ENCODE measurements at places on chromosomes 7 and 10. TPM values are rescaled to one million over a fixed set of nuclear protein-coding genes. Genes with fewer than 3 reads are reported as not detected.

- no peak for DNase-seq
Measured at GRCh38 chr7:126702242-126703016, 550.3 kb downstream of the GRM8 start.

The RARRES2 gene
- 259 TPM for total RNA-seq

The C7orf57 gene
- total RNA-seq: not detected

DNA sequence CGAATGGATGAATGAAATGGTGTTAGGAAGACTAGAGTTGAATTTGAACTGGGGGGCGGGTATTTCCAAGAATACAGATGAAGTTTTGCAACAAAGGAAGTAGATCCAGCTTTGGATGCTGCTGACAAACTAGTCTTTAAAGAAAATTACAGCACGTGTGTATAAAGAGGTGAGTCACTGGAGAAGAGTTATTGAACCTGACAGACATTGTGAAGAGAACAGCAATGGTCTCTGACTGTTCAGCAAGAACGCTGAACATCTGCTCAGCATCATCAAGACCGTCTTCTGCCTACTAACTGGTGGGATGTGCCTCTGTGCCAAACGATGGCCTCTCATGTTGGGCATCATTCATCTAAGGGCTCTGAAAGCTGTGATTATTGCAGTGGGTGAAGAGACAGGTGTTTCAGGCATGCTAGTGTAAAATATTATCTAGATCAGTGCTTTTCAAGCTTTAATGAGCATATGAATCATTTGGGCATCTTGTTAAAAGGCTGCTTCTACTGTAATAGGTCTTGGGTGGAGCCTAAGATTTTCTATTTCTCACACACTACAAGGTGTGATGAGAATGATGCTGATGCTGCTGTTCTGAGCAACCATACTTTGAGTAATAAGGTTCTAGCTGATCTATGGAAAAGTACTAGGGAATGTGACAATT, 291.3 kb downstream of the PTEN start:
- DNase-seq: no peak

DNA sequence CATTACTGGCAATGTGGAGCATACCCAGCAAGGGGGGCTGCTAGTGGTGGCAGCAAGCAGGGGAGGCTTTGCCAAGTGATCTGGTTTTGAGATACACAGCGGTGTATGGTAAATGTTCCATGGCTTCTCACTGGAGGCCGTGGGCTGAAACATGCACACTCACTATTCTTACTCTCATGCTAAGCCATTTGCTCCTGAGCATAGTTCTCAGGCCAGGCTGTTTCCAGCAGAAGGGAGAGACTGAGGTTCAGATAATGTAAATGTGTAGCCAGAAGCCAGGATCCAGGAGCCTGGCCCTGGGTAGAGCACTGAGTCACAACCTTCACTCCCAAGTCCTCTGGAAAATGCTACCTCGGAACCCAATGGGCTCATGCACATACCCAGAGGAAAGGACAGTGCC, 757.9 kb downstream of the GRID1 start:
- no peak for DNase-seq

GRCh38 chr10:125035588-125036295, 93.8 kb downstream of the ZRANB1 start:
- no peak for DNase-seq

The FKBP6 gene
- total RNA-seq: not detected

- no peak for DNase-seq
Measured at GRCh38 chr7:27157702-27158431, 1.4 kb upstream of the HOXA7 start.

The TCF7L2 gene
- total RNA-seq: 47.4 TPM

- no peak for DNase-seq
Measured at GRCh38 chr7:42671627-42672026, 240.2 kb downstream of the C7orf25 start.

The GARS1 gene
- 68.4 TPM for total RNA-seq

DNA sequence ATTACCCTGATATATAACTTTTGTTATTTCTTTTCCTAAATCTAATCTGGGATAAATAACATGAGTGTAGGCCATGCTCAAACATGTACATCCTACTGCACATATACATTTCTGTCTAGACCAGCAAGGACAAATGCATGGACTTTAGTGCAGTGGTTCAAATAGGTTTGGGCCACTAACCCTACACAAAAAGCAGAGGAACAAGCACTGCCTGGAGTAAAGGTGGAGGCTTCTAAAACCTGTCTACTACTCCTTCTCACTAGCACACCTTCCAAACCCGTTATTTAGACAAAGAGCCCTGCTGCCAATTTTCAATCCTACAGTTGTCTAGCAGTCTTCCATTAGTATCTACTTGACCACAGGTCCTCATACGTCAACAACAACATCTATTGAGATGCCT, 34.8 kb downstream of the SGCE start:
- DNase-seq: no peak

DNA sequence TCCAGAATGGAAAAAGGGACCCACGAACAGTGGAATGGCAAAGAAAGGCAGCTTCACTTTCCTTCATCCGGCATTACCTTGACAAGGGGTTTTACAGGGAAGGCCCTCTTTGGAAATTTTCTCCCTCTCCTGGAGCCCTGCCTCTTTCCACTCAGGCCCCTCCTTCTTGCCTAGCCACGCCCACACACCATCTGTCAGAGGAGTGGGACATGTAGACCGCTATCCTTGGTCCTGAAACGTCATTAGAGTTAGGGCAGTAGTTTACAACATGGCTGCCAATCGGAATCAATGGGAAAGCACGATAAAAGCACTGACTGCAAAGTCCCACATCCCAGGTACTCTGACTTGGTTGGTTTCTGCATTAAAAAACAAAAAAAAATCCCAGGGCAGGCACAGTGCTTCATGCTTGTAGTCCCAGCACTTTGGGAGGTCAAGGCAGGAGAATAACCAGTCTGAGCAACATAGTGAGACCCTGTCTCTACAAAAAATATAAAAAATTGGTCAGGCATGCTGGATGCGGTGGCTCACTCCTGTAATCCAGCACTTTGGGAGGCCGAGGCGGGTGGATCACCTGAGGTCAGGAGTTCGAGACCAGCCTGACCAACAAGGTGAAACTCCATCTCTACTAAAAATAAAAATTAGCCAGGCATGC, 96.4 kb downstream of the MARCHF5 start:
- no peak for DNase-seq

The TAF6 gene
- total RNA-seq: 34.9 TPM

- peak; percentile 63 for DNase-seq
Measured at GRCh38 chr7:159068488-159068811, 76.2 kb downstream of the VIPR2 start.

- peak; percentile 93 for DNase-seq
Measured at GRCh38 chr7:1412322-1413261, 46.7 kb downstream of the MICALL2 start.

The SAP25 gene
- total RNA-seq: 6.4 TPM

The POM121L12 gene
- total RNA-seq: not detected

The AGBL3 gene
- 3.9 TPM for total RNA-seq

DNA sequence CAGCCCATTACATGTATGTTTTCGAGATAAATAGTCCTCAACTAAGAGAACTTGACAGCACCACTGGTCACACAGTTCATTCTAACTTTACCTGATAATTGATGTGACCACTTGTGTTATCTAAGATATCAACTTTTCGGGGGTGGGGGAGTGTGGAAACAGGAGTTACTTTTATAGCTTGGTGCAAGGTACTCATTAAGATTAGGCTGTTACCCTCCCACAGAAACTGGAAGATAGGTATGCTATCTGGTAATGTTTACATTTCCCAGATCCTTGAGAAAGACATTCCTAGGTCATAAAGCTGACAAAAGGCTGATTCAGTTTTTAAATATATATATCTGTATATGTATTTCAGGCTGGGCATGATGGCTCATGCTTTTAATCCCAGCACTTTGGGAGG, 11.1 kb downstream of the ERVW-1 start:
- DNase-seq: no peak

GRCh38 chr7:151251328-151251688, 2.8 kb upstream of the SMARCD3 start:
- DNase-seq: no peak

DNA sequence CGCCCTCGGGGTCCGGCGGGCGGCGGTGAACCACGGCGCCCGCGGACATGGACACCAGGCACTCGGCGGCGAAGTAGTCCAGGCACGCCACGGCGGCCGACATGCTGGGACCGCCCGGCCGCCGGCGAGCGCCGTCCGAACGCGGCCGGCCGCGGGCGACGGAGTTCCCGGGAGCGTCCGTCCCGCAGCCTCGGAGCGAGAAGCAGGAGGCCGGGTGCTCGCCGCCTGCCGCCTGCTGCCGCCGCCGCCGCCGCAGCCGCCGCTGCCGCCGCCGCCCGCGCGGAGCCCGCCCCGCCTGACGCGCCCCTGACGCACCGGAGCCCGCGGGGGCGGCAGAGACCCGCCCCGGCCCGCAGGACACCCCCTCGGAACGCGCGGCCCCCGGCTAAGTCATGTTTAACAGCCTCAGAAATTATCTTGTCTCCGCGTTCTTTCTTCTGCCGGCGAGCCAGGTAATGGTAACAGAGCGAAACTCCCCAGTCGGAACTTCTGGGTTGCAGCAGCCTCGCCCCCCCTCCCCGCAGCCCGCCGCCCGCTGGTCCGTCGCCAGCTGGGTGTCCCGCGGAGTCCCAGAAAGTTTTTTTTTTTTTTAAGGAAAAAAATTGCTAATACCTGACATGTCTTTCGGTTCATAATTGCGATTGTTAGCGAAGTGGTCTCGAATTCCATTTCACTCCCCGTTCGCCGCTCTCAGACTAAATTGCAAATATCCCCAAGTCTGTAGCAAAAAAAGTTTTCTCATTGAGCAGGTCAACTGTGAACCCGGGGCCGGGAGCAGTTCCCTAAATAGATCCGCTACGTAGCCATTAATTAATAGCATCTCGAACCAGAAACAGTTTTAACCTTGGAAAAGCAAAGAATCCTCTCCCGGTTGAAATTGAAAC, at the start of gene KLF14:
KLF14 (minus strand) TSS at position 277 of the 884 bp plus-strand sequence; CDS start at position 103, 174 bp downstream.
- DNase-seq: peak; percentile 64

DNA sequence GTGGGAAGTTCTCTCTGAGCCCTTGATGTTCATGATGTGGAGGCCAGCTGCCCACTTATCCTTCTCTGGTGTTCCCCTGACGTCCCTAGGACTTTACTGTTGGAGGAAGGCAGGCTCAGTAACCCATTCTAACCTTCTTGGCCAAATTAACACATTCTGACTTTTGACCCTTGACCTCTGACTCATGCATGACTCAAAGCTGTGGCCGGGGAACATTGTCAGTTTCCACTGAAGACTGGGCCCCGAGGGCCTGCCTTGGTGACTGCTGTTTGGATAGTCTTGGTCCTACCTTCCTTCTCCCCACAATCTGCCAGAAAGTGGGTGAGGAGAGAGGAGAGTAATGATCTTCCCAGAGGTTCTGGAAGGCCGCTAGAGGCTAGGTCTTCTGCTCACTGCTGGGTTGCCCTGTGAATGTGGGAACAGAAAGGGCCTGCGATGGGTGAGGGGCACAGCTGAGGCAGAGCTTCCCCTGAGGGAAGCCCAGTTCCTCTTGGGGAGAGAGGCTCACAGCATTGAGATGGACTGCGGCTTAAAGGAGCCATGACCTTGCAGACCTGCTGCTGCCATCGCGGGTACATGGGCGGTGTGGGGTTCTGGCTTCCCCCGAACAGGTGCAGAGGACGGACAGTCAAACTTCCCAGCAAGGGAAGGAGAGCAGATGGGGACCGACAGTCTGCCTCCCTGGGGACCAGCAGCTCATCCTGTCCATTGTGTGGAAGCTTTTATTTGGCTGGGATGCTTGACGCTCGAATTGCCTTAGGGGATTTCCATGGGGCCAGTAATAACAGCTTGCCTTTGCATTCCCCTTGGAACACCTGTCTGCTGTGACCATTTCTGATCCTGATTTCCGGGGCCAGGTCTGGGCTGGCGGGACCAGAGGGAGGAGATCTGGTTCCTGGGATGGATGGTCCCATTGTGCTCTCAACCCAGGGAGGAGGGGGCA, 43.8 kb downstream of the ADAMTS14 start:
- DNase-seq: no peak

- no peak for DNase-seq
Measured at GRCh38 chr10:85600026-85600743, 766.4 kb downstream of the GRID1 start.

The OR2A12 gene
- total RNA-seq: not detected

- peak; percentile 89 for DNase-seq
Measured at GRCh38 chr10:77405771-77406241, 231.8 kb downstream of the KCNMA1 start.

- no peak for DNase-seq
Measured at GRCh38 chr7:149569025-149569725, 71.6 kb upstream of the ZNF746 start.

DNA sequence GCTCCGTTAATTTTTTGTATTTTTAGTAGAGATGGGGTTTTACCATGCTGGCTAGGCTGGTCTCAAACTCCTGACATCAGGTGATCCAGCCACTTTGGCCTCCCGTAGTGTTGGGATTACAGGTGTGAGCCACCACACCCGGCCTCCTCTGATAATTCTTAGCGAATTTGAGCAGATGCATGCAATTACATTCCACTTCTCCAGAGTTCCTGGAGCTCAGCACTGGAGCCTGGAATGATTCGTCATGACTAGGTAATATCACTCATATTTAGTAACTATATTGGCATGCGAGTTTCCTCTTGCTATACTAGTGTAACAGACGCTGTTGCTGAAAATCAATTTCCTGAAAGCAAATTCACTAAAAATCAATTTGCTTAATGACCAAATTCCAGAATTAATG, 86.8 kb downstream of the MKX start:
- DNase-seq: no peak

The EVX1 gene
- not detected for total RNA-seq

The PNLIPRP2 gene
- total RNA-seq: not detected

GRCh38 chr7:41013117-41013516, 689.8 kb downstream of the INHBA start:
- DNase-seq: no peak

GRCh38 chr10:62075912-62076311, 174.4 kb downstream of the ARID5B start:
- no peak for DNase-seq

DNA sequence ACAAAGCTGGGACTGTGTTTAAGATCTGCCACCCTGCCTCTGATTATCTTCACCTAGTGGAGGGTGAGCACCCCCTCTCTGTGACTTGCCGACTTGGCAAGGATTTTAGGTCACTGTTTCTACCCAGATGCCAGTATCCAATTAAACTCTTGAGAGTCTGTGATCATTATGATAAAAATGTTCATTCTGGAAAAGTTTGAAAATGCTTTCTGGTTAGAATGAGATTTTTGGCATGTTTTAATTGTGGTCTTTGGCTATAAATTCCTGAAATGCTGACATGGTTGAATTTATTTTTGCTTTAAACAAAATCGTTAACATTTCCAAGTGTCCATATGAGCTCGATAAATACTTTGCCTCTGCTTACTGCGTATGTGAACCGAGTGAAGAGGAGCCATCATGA, 221.4 kb downstream of the BICC1 start:
- no peak for DNase-seq

- no peak for DNase-seq
Measured at GRCh38 chr10:33653584-33654367, 319.3 kb upstream of the NRP1 start.

The FAM25G gene
- total RNA-seq: not detected
